Naive thymus-derived CD4-positive, alpha-beta T cell (primary cell): ENCODE measurements at places on chromosomes 4 and X. TPM values are rescaled to one million over a fixed set of nuclear protein-coding genes. Genes with fewer than 3 reads are reported as not detected.

The PRDM8 gene
- 8.0 TPM for total RNA-seq

The SLC9B2 gene
- 15.9 TPM for total RNA-seq

DNA sequence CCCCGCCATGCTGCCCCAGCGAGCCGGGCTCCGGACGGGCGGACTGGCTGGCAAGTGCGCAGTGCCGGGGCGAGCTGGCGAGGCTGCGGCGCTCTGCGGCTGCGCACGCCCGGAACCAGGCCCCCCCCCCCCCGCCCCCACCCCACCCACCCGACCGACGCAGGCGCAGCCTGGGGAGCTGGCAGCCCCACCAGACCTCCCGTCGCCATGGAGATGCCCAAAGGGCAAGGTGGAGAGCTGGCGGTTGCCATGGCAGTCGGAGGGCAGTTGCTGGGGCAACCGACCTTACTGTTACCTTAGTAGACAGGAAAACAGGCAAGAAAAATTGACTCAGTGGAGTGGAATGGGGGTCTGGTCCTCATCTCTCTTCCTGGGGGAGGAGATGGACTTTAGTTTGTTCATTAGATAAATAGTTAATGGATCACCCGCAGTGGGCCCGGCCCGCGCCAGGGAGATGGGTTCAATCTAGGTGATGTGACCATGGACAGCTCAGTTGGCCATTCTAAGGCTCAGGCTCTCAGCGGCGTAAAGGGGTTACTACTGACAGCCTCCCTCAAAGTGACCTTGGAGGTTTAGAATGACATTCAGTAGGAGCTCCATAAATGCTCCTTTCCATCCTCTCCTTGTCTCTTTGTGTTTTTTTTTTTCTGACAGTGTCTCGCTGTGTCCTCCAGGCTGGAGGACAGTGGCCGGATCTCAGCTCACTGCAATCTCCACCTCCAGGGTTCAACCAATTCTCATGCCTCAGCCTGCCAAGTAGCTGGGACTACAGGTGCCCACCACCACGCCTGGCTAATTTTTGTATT is at the start of gene PCSK1N:
PCSK1N (minus strand) TSS at position 87 of the 806 bp plus-strand sequence; CDS start at position 9, 78 bp downstream.
- peak; percentile 31 for DNase-seq

DNA sequence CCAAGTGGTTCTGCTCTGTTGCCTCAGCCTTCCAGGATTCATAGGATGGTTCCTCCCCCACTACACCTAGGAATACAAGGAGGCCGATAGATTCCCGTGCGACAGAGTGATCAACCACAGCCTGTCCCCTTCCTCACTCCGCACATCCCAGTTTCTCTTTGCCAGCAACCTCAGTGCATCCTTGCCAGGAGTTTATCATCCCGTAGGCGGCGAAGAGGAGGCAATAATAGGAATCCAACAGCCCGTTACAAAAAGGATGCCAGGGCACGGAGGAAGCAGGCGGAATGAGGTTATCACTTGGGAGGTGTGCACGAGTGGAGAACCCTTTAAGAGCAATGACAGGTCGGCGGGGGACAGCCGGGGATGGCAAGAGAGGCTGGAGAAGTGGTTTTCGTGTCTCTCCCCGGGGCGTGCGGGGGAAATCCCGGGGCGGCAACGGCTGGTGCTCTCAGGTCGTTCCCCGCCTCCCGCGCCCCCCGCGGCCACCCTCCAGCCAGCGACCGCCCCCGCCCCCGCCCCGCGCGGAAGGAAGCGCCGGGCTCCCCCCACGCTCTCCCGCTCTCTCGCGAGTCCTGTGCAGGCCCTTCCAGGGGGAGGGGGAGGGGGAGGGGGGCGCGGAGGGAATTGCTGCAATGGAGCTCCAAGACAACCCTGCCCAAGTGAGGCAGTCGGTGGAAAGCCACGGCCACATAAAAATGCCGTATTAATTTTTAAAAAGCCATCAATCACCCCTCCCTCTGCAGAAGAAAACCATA is 1.6 kb downstream of the PPP3CA start:
- peak; percentile 3 for DNase-seq

DNA sequence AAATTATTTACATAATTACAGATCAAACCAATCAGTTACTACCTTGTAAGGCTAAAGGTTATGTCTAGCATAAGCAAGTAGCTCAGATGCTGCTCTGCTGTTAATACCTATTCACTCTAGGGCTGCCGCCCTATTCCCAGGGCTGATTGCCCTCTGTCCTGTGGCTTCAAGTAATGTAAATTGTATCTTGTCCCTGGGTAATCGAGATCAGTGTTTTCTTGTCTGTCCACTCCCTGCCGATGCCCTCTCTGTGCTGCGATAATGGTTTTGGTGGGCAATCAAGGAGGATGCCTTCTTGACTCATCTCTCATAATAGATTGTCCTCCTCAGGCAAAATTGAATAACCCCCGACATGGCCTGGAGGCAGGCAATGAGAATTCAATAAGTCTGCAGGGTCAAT is 641.0 kb upstream of the PITX2 start:
- no peak for DNase-seq

DNA sequence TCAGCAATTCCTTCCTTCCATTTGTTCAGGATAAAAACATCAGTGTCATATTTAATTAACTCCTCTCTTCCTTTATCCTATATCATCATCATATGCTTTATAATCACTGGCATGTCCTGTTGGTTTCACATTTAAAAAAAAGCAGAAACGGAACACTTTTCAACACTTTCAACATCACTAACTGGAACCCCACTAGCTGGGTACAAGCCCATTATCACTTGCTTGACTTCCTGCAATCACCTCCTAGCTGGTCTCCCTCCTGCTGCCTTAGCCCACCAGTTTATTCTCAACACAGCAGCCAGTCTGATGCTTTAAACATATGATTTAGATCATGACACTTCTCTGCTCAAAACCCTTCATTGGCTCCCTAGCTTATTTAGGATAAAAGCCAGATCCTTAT is 116.4 kb upstream of the LSM6 start:
- no peak for DNase-seq

DNA sequence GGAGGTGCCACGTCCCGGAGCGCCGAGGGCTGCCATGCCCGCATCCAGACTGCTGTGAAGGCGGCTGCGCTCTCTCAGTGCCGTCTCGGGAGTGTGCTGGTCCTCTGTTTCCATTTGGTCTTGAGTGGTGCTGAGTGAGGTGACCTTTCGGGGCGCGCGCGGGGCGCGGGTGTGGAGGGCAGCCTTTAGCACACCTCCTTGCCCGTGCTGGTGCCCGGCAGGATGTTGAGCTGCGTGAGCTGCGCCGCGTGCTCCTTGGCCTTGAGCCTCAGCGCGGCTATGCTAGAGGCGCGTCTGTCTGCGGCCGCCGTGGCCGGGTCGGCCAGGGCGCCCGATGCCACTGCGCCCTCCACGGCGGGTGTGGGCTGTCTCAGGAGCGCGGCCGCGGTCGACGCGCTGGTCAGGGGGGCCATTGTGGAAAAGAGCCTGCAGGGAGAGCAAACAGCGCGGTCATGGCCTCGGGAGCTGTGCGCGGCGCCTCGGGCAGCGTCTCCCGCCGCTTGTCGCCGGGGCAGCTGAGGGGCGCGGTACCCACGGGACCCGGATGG is 11.2 kb downstream of the ARX start:
- DNase-seq: no peak

GRCh38 chr4:1099270-1099669 is 14.1 kb downstream of the RNF212 start:
- DNase-seq: no peak
